IMR-90 (cell line): ENCODE measurements at places on chromosomes 3 and 15. TPM values are rescaled to one million over a fixed set of nuclear protein-coding genes. Genes with fewer than 3 reads are reported as not detected.

PRSS50 gene
- not detected in 2 replicates for total RNA-seq

CERS3 gene
- not detected in 2 replicates for total RNA-seq

- DNase-seq: no peak
These were observed 96.8 kb downstream of the ANXA2 start for GRCh38 chr15:60301024-60301423.

MINAR1 gene
- total RNA-seq: 1.4 and 1.6 TPM in 2 replicates

DNA sequence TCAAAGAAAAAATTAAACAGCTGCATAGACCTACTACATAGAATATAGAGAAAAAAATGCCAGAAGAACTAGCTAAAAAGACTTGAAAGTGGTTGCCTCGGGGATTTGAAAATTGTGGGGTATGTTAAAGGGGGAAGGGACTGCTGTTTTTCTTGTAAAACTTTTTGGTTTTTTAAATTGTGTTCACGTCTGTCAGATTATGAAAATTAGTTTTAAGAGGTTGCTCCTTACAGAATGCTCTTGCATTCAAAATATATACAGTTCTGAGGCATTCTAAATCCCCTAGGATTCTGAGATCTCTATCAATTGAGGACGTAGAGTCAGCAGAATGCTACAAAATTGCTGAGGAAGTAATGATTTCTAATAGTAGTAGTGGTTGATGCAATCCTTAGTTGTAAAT is 28.6 kb downstream of the PIAS1 start:
- no peak for DNase-seq

RAB27A gene
- total RNA-seq: 4.8 and 8.6 TPM in 2 replicates

TMC3 gene
- total RNA-seq: not detected in 2 replicates

TUSC7 gene
- not detected in 2 replicates for total RNA-seq
